NCI-H1436 treated with DMSO at 0.1 percent for 48 hours (cell line): ENCODE measurements at places on chromosomes 1 and 21.
A peak's percentile ranks its signal among the peaks of the same experiment; 100 is the strongest.

- no peak for DNase-seq
These were observed 29.4 kb downstream of the CCN1 start for GRCh38 chr1:85609976-85610375.

- DNase-seq, result no peak
These were observed 29.0 kb upstream of the LGALS8 start for GRCh38 chr1:236494586-236495466.

DNA sequence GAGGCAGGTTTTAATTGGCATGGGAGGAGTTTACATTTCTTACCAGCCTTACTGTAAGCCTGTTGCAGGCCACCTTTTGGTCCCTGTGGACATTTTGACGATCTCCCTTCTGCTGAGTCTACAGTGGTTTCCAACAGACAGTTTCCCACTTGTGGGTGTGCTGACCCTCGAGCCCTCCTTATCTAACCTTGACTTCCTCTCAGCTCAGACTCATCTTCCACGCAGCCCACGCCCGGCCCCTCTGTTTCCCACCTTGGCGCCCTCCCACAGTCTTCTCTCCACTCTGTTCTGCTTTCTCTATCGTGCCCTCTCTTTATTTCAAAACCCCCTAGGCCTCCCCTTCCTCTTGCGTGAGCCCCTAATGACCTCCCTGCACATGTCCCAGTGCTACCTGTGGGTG is 6.1 kb upstream of the ARL8A start:
- DNase-seq, result no peak

DNA sequence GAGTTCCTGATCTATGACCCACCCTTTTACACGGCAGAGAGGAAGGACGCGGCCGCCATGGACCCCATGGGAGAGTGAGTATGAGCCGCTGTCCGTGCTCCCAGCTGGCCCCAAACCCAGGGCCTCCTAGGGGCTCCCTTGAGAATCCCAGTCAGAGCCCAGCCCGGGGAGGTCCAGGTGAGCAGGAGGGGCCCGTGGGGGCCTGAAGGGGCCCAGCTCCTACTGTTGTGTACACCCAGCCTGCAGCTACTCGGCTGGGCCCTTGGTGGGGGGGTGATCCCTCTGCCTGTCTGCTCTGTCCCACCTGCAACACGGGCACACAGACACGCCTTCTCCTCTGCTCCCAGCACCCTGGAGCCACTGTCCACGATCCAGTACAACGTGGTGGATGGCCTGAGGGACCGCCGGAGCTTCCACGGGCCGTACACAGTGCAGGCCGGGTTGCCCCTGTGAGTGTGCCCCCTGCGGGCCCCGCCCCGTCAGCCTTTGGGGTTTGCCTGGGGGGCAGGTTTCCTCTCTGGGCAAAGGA is 28.6 kb upstream of the LRRC3 start:
- DNase-seq, result no peak

DNA sequence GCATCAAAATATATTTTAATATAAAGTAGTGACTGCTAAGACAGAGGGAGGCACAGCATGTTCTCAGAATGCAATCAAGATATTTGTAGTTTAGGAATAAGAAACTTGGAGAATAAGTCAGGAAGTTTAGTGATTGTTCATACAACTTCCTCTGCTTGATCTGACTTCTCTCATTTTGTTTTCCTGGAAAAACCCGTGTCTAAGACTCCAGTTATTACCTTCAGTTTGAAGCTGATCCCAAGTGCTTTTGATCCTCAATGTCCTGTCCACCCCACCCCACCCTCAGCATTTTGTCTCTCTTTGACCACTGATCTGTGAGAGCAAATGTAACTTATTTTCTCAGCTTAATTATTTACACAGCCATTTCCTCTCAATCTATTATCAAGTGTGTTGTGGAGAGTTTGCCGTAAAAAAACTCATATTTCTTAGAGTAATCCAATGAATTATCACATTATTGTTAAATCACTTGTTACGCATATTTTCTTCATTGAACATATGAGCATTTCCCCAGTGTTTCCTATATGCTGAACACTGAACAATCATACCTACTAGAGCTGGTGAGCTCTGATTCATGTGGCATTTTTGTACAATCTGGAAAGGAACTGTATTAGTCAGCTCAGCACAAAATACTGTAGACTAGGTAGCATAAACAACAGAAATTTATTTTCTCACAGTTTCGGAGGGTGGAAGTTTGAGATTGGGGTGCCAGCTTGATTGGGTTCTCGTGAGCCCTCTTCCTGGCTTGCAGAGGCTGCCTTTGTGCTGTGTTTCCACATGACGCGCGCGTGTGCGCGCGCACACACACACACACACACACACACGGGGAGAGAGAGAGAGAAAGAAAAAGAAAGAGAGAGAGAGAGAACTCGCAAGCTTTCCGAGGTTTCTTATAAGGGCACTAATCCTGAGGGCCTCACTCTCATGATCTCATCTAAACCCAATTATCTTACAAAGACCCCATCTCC is 65.5 kb upstream of the DPYD start:
- DNase-seq, result no peak

- DNase-seq, result no peak
These were observed 121.1 kb downstream of the PSMG1 start for GRCh38 chr21:39062196-39062595.

GRCh38 chr1:200856716-200857357 is 15.9 kb upstream of the GPR25 start:
- DNase-seq, result no peak

- no peak for DNase-seq
These were observed 859 bp upstream of the ERMAP start for GRCh38 chr1:42815941-42816584.

GRCh38 chr1:226131639-226132038 is 54.9 kb downstream of the ACBD3 start:
- DNase-seq, result no peak

GRCh38 chr1:157156058-157156541 is 17.9 kb upstream of the ETV3 start:
- DNase-seq, result no peak

- no peak for DNase-seq
These were observed 17.2 kb upstream of the C1QA start for GRCh38 chr1:22619252-22619651.

DNA sequence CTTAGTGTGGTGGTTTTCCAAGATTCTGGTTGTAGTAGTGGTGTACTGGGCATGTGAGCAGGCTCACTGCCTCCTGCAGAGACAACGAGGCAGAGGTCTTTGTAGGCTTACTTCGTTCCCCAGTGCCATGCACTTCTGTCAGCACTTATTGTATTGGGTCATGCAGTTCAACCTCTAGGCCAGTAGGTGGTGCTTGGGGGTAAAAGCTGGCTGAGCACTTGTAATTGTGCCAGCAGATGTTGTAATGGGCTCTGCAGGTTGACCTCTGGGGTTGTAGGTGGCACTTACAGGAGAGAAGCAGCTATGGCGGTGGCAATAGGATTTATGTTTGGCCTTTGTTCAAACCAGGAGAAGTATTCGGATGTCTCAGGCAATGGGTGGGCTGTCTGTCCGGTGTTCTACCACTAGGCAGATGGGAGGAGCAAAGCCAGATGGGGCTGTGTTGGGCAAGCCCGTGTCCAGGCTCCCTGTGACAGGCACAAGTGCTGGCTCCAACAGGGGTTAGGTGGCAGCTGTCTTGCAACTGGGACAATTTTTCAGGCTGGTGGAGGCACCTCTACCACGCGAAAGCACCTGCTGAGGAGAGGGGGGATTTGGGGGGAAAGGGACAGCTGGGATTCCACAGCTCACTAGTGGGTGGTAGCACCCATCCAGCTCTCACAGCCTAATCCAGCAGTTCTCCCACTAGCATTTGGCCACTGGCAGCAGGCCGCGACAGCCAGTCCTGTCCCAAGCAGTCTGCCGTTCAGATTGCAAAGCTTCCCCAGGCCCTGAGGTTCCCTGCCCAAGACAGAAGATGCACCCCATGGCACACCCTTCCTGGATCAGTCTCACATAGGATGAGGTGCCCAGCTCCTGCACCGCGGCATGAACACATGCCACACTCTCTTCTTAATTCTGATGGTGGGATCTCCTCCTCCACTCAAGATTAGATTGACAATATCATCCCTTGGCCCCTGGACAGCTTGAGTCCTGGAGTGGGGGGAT is 274.5 kb downstream of the CTH start:
- no peak for DNase-seq

DNA sequence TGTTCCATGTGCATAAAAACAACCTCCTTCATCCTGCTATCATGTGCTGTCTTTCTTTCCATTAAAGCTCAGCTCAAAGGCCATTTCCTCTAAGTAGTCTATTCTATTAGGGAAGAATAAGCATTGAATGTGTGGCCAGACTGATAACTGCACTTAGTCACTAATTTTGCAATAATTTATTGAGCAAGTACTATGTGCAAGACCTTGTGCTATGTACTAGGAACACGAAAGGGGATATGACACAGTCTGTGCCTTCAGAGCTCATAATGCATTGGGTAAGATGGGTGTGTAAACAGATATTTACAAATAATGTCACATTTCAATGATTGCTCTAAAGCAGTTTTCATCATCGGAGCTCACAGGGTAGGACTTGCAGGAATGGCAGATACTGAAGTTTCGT is 54.2 kb downstream of the NMNAT2 start:
- DNase-seq, result no peak

- DNase-seq, result peak; percentile 70
These were observed 77.6 kb downstream of the XCL2 start for GRCh38 chr1:168466092-168466713.
